Activated T-helper 17 cell treated with anti-CD3 and anti-CD28 coated beads, Interleukin-2, amount 50 U/mL, for 72 hours (primary cell): ENCODE measurements at places on chromosomes 1 and 21. TPM values are rescaled to one million over a fixed set of nuclear protein-coding genes. Genes with fewer than 3 reads are reported as not detected.

Gene DEPDC1
- 29.6 TPM for total RNA-seq

Gene EDN2
- total RNA-seq: not detected

- no peak for ATAC-seq
These were observed 29.7 kb downstream of the UBE2T start for GRCh38 chr1:202311875-202312635.

Gene FAM163A
- not detected for total RNA-seq

DNA sequence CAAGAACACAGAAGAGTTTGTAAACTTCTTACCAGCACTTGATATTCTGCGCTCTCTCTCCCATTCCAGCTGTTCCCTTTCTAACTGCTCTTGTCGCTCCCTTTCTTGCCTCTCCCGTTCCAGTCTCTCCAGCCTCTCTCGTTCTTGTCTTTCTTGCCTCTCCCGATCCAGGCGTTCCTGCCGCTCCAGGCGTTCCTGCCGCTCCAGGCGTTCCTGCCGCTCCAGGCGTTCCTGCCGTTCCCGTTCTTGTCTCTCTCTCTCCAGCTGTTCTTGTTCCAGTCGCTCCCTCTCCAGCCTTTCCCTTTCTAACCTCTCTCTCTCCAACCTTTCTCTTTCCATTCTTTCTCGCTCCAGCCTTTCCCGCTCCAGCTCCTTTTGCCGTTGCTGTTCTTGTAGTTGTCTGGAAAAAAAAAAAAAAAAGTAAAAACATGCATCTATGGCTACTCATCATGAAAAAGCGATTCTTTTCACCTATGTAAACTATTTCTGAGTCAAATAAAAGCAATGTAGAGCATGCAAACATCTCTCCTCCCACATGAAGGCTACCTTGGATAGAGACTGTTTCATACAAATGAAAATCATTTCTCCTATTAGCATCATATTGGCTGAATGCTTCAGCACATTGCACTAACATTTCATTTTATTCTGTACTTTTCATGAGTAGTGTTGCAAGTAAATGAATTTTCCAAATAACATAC, 91.5 kb upstream of the LBR start:
- ATAC-seq: no peak

- ATAC-seq: no peak
These were observed 142.0 kb upstream of the KCTD3 start for GRCh38 chr1:215425138-215425537.

DNA sequence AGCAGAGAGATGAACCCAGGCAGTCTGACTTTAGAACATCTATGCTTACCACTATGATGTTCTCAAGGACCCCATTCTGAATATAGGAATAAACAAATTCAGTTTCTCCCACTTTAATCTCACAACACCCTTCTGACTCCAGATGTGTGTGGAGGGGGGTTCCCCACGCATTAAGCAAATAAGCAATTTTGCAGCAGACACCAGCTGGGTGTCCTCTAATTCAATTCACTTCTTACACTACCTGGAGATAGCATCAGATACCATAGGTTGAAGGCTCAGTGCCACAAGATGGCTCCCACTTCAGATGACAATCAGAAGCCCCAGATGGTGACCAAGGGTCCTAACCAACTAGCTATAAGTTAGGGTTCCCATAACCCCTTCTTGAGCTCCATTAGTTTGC, 30.3 kb upstream of the CEP350 start:
- no peak for ATAC-seq

Gene CHRM3
- 0.13 TPM for total RNA-seq

DNA sequence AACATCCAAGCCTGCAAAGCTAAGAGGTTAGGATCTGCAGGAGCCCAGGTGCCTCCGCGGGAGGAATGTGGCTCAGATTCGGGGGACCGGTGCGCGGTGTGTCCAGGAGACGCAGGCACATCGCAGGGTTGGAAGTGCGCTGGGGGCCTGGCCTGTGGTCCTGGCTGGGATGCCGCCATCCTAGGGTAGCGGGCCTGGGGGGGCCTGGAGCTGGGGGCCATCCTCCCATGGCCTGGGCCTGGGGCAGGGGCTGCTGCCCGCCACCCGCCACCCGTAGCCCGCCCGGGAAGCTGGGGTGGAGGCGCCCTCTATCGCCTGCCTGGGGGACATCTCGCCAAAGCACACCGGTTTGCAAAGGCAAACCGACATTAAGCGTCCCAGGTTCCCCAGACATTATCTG, 170.6 kb upstream of the ARHGEF16 start:
- ATAC-seq: no peak

Gene SAMD11
- not detected for total RNA-seq

GRCh38 chr1:243271996-243272395, 16.2 kb downstream of the SDCCAG8 start:
- no peak for ATAC-seq
